Activated effector memory CD4-positive, alpha-beta T cell treated with Interleukin-2 at 50 U/mL for 16 hours (primary cell): ENCODE measurements at places on chromosomes 13 and 19.
A peak's percentile ranks its signal among the peaks of the same experiment; 100 is the strongest.

DNA sequence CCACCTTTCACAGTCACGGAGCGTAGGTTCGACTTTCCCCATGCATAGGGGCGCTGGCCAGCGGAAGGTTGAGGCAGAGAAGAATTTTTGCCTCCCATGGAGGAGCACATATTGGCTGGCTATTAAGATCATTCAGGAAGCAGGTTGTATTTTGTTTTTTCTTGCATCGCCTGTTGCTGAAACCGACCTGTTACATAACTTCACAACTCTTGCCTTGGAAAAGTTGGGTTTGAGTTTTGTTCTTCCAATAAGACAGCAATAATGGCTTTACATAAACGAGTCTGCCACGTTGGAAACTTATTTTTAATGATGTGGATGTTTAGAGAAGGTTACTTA is 1.4 kb downstream of the UPF1 start:
- no peak for DNase-seq

DNA sequence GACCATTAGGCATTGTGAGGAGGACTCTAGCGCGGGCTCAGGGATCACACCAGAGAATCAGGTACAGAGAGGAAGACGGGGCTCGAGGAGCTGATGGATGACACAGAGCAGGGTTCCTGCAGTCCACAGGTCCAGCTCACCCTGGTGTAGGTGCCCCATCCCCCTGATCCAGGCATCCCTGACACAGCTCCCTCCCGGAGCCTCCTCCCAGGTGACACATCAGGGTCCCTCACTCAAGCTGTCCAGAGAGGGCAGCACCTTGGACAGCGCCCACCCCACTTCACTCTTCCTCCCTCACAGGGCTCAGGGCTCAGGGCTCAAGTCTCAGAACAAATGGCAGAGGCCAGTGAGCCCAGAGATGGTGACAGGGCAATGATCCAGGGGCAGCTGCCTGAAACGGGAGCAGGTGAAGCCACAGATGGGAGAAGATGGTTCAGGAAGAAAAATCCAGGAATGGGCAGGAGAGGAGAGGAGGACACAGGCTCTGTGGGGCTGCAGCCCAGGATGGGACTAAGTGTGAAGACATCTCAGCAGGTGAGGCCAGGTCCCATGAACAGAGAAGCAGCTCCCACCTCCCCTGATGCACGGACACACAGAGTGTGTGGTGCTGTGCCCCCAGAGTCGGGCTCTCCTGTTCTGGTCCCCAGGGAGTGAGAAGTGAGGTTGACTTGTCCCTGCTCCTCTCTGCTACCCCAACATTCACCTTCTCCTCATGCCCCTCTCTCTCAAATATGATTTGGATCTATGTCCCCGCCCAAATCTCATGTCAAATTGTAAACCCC is 2.8 kb upstream of the CEACAM5 start:
- no peak for DNase-seq

- DNase-seq = no peak
Measured at GRCh38 chr19:30649934-30650614, 277.9 kb downstream of the ZNF536 start.

GRCh38 chr13:30647824-30648521 is 30.3 kb downstream of the USPL1 start:
- DNase-seq = no peak

DNA sequence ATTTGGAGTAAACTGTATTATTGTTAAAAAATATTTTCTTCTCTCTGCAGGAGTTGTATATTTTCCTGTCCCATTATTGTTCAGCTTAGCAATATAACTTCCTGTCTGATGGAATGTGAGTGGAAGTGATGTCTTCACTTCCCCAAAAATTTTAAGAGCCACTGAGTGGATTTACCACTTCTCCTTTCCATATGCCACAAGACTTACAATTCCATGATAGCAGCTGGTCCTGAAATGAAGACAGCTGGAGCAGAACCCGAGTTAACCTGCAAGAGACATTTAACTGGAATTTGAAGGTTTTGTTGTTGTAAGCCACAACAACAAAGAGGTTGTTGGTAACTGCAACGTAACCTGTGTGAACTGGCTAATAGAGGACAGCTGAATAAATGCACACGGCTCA is 23.4 kb upstream of the TBC1D4 start:
- no peak for DNase-seq

GRCh38 chr19:51703575-51704515 is 10.7 kb downstream of the SPACA6 start:
- DNase-seq = peak; percentile 95

DNA sequence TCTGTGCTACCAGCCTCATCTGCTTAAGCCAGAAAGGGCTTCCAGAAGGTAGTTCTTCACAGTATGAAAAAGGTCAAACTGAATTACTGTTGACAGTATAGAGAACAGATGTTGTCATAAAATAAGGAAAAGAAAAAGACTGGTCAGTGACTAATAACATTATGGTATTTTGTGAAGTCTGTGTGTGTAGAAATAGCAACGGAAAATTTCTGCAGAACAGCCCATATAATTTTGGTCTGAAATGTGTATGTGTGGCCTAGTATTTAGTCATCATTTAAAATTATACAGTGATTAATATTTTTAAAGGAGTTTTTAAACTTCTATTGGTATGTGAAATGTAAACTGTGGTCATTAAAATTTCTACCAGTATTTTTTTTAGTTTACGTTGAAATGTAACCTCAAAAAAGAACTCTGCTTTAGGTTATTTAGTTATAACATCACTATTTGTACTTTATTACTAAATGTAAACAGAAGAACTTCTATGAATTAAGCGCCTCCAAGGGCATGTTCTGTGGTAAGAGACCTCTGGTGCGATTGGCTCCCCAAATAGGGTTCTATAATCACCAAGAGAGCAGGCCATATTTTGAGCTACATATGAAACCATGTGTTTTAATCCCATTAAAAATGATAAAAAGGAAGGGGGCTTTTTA is 3.3 kb upstream of the GPR183 start:
- DNase-seq = no peak

- DNase-seq = no peak
Measured at GRCh38 chr13:112451512-112452379, 75.6 kb downstream of the SPACA7 start.

GRCh38 chr19:31759359-31759758 is 410.1 kb upstream of the TSHZ3 start:
- no peak for DNase-seq

DNA sequence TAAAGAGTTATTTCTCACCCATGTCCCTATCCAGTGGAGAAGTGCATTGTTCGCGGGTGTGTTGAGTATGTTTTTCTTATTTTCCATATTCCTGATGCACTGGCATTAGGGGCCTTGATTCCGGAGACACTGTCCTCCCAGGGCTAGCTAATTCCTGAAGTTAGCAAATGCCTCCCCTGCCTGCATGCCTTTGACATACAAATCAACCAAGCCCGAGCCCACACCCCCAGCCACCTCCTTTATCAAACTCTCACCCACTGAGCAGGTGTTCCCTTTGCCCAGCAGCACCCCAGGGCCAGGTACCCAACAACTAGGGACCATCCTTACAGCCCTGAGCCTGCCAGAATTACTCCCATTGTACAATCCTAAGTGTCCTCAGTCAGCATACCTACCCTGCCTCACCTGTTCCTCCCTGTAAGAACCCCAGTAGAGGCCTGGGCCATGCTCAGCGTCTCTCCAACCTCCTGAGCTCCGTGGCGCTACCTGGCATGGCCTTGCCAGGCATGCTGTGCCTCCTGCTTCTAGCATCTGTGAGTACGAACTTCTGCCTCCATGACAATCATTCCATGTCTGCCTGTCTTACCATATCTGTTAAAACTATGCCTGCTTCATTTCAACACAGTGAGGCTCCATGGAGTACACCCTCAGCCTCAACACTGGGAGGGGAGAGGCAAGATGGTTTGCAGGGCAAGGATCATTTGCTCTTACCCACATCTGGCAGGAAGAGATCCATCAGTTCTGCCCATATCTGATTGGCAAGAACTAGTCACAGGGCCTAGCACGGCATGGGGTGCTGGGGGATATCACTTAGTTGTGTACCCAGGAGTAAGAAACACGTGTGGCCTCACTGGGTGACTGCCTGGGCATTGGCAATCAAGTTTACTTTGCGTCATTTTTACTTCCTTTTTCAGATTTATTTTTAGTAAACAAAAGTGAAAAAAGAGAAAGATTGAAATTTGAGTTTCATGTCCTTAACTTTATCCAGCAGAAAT is 203.9 kb downstream of the SHISA2 start:
- DNase-seq = no peak

- no peak for DNase-seq
Measured at GRCh38 chr13:110683203-110683883, 22.6 kb downstream of the CARS2 start.
